ENCODE measurements at places on chromosomes 7 and 10.
A peak's percentile ranks its signal among the peaks of the same experiment; 100 is the strongest.

- DNase-seq, result no peak
Observed at GRCh38 chr10:35533565-35533964, 71.6 kb upstream of the GJD4 start.

GRCh38 chr10:123409426-123409825 lies 255.2 kb downstream of the BUB3 start:
- DNase-seq, result no peak

DNA sequence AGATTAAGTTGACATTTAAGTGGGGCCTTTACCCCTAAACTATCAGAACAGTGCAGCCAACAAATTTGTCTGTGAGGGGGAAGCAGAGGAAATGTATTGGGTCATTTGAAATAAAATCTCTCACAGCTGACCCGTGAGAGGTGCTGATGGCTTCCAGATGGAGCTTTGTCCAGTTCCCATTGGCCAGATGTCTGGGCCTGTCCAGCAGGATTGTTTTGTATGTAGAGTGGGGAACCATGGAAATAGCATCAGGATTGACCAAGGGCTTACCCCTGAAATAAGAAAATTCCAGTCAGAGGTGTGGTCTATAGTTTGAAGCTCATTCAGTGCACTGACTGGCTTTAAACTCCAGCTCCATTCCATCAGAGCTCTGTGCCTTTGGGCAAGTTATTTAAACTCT lies 50.6 kb downstream of the INHBA start:
- no peak for DNase-seq

DNA sequence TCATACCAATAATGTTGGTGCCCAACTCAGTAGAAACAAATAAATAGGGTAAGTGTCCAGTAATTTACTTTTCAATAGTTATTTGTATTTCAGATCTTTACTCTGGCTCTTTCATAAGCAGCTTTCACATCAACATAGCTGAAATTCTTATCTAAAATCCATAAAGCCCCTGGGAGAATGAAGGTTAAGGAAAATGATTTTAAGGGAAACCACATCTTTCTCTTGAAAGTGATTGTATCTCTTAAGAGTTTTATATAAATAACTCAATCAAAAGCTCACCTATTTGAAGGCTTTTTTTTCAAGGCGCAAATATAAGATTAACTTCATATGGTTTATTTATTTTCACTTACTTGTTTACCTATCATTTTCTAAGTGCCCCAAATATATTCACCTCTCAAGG lies 324.4 kb downstream of the HGF start:
- no peak for DNase-seq

GRCh38 chr10:22712956-22713852 lies 1.2 kb downstream of the PIP4K2A start:
- peak; percentile 59 for DNase-seq

DNA sequence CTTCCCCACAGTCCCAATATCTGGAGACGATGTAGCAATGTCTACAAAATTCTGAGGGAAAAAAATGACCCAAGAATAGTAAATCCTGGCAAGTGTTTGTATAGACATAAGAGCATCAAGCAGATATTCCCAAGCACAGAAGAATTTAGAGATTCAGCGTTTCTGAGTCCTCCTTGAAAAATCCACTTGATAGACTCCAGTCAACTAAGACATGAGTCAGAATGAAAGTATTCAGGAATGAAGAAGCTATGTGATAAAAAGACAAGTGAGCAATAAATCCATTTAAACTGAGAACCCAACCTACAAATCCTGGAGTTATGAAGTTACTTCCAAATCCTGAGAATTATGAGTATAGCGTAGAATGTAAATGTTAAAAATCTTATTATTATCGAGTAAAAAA lies 86.1 kb upstream of the NPY start:
- DNase-seq, result no peak

DNA sequence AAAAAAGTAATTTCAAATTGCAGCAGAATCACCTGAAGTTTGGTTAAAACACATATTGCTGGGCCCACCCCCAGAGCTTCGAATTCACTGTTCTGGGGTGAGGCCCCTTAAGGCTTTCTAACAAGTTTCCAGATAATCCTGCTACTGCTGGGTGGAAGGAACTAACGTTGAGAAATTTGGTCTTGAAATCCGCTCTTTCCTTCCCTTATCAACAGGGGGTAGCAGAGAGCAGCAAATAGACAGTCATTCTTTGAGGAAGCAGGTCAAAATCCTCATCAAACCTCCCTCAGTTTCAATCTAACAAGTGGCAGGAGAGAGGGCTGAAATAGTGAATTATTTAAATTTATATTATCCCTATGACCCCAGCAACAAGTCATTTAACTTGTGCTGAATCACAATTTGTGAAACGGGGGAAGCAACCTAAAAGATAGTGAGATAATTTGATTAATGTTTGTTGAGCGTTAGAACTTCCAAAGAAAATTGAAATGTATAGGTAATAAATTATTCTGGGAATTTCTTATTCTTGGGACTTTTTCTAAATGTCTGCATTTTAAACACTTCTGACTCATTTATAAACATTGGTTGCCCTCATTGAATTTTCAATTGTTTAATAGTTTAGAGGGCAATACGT lies 21.7 kb upstream of the MALSU1 start:
- DNase-seq, result no peak

- DNase-seq, result no peak
Observed at GRCh38 chr10:126841341-126841895, 63.8 kb upstream of the DOCK1 start.

DNA sequence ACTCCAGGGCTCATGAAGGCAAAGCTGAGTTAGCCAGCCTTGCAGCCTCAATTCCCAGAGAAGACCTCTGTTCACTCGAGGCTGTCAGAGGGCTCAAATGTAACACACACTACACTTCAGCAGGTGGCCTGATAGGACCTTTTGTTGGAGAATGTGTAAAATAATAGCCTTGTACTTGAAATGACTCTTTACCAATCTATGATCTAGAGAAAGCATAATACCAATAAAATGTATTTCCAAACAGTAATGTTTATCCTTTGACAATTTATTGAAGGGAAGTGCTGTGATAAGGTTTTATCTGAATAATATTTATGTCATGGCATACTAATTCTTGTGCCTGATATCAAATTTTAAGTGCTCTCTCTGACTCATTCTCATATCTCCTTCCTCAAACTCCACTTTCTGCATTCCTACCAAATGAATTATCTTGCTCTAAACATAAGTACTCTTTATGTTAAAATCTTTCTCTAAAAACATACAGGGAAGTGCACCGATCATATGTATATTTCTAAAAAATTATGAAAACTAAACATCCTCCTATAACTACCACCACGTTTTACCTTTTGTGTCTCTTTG lies 20.9 kb downstream of the CYP3A7 start:
- DNase-seq, result no peak

DNA sequence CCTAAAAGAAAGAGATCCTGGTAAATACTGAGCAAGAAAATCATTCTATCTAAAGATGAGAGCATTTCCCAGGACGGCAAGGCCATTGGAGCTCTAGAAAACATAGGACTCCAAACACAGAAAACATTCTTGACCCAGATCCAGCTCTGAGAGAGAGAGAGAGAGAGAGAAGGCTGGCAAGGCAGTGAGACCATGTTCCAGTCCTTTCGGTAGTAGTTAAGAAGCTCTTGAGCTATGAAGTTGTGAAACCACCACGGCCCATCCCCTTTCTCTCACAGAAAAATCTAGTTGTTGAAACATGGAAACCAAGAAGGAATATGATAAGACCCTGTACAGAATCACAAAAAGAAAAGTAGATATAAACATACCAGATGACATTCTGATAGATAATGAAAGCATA lies 212.4 kb upstream of the NPSR1 start:
- no peak for DNase-seq

DNA sequence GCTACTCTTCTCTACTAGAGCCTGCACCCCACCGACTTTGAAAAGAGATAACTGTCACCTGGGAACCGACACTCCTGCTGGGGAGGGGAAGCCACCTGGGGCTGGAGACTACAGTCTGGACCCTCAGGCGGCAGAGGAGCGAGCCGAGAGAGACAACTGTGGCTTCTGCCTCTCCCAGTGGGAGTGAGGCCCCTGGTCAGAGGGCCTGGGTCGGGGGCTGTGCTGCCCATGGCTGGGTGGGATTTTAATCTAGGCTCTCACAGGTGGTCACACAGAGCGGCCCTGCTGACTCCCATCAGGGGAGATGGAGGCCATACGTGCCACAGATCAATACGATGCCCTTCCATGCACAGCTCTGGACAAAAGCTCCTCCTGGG lies 372.1 kb downstream of the DNAJB6 start:
- DNase-seq, result no peak

GRCh38 chr7:7327423-7327822 lies 145.1 kb downstream of the C1GALT1 start:
- DNase-seq, result no peak

DNA sequence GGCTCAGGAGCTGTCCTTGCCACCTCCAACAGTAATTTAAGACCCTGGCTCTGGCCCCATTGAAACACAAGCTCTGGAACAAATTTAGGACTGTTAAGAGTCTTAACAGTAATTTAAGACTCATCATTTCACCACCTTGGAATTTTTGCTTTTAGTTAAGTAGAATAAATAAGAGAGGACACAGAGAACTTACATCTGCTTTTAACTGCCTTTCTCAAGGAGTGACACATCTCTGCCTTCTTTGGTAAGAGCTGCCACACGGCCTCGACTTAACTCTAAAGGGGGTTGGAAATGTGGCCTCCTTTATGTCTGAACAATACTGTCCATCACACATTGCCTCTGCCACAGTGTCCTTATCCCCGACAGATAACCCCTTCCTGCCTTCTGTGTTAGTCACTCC lies 77.9 kb downstream of the HERPUD2 start:
- no peak for DNase-seq

GRCh38 chr10:60353519-60354258 lies 36.0 kb downstream of the ANK3 start:
- peak; percentile 42 for DNase-seq

GRCh38 chr7:69002416-69002815 lies 595.9 kb upstream of the AUTS2 start:
- DNase-seq, result no peak

GRCh38 chr7:11726001-11726793 lies 105.8 kb downstream of the THSD7A start:
- DNase-seq, result no peak
